ENCODE measurements at places on chromosomes 16 and 17.

- DNase-seq, result no peak
These were observed 30.3 kb downstream of the CDK5R1 start for GRCh38 chr17:32516940-32517701.

DNA sequence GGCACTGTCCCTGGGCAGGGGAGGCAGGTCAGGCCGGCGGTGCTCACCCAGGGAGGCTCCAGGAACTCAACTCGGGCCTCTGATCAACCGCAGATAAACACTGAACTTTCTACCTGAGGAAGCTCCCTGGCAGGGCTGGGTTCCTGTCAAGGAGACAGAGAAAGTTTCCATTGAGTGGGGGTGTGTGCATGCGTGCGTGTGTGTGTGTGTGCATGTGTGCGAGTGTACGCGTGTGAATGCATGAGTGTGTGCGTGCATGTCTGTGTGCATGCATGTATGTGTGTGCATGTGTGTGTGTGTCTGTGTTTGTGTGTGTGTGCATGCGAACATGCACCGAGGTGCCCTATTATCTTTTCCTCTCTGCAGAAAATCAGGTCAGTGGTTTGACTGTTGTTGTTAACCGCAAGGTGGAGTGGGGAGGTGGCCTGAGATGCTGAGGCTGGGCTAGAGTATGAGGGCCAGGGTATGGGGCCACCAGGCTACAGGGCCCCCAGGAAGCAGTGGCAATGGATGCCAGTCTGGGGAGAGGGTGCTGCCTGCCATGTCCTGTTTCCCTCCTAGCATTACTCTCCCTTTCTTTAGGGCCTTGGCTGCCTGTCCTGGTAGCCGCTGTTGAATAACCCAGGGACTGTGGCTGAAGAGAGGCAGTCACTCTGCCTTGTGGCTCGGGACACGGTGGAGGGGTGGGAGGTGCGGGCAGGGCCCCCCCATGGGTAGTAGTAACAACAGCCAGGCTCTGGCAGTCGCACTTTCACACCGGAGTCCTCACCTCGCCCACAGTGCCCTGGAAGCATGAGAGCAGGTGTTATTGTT lies 24.0 kb downstream of the CCR7 start:
- DNase-seq, result no peak

DNA sequence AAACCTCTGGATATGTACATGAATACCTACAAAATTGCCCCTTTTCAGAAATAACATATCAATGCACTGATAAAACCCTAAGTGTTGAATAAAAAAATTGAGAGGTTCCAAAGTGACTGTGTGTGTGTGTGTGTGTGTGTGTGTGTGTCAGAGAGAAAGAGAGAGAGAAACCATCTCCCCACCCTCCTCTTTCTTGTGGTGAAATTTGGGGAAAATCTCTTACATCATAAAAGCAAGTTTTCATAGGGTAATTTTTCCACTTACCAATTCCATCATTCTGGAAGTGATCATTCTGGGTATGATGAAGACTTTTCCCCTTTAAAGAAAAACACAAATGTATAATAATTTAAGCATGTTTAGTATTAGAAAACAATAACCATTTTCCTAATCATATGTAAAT lies 79.3 kb downstream of the CACNG1 start:
- no peak for DNase-seq

GRCh38 chr17:13735444-13735843 lies 133.7 kb upstream of the HS3ST3A1 start:
- DNase-seq, result no peak

DNA sequence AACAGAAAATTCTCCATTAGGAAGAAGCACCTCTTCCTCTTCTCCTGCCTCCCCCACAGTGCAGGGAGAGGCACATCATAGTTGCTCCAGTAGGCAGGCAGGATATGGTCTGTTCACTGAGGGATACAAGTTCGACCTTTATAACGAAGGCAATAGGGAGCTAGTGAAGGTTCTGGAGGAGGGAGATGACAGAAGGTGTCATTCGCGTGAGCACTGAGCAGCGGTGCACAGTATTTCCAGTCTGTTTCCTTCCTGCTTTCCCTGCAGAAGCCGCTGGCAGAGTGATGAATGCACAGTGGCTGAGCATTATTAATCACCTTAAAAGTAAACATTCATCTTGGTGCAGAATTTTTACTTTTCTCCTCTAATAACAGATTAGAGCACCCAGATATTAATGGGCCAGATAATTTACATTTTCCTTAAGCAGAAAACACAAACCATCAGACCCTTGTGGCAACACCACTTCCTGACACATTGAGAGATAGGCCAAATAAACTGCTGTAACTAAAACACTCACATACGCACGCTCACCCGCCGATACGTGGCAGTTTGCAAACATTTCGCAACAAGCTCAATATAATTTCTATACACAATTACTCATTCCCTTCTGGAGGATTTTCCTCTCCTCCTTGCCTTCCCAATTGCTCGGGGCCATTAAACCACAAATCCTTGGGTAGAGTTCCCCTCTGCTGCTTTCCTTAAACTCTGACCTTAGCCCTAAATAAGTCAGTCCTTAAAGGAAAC lies 69.5 kb downstream of the AIPL1 start:
- DNase-seq, result no peak

DNA sequence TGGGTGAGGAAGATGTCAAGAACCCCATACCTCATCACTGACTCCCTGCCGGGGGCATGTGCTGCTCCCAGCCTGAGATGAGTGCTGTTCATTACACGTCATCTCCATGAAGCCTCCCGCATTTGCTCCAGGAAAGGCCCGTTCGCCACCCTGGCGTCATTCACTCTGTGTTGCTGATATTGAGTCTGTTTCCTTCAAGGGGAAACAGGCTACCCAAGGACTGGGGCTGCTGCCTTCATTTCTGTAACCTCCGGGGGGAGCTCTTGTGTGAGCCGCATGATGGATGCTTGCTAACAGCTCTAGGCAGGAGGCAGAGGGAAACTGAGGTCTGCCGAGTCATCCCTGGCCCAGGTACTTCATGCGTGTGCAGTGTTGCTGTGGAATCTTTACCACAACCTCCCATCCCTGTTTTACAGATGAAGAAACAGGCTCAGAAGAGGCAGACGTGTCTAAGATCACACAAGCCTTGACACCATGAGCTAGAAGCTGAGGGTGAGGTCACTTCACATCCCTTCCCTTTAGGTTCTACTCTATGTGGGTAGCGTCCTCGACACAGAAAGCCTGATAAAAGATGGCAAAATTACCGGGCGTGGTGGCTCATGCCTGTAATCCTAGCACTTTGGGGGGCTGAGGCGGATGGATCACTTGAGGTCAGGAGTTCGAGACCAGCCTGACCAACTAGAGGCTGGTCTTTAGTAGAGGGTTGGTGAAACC lies 3.5 kb upstream of the ARMC5 start:
- no peak for DNase-seq

DNA sequence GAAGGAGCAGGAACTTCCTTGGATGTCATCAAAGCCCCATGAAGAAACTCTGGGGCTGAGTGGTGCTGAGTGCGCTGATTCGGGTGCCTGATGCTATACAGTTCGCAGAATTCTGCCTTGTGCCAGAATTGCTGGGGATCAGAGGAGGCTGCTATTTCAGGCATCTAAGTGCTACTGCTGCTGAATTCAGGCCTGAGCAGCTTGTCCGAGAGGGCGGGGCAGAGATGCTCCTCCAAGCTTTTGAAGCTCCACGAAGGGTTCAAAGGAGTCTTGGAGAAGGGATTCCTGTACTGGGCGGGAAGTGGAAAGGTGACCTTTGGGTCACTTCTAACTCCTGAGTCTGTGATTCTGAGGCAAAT lies 227.8 kb downstream of the CCDC182 start:
- DNase-seq, result no peak

DNA sequence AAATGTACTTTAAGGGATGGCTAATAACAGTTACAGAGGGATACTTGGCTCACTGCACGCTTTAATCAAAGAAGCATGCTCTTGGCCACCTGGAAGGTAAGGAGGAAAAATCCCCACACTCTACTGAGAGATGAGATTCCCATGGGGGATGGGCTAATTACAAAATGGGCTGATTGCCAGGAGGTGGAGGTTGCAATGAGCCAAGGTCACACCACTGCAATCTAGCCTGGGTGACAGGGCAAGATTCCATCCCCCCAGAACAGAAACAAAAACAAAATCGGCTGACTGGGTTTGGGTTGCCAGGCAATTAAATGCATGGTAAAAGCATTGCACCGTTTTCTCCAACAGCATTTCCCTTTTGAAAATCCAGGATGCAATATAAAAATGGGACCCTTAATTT lies 18.0 kb downstream of the N4BP1 start:
- DNase-seq, result no peak

GRCh38 chr16:11990702-11991390 lies 14.3 kb downstream of the SNX29 start:
- DNase-seq, result no peak

- DNase-seq, result no peak
These were observed 263.0 kb downstream of the C16orf95 start for GRCh38 chr16:87054154-87054553.

DNA sequence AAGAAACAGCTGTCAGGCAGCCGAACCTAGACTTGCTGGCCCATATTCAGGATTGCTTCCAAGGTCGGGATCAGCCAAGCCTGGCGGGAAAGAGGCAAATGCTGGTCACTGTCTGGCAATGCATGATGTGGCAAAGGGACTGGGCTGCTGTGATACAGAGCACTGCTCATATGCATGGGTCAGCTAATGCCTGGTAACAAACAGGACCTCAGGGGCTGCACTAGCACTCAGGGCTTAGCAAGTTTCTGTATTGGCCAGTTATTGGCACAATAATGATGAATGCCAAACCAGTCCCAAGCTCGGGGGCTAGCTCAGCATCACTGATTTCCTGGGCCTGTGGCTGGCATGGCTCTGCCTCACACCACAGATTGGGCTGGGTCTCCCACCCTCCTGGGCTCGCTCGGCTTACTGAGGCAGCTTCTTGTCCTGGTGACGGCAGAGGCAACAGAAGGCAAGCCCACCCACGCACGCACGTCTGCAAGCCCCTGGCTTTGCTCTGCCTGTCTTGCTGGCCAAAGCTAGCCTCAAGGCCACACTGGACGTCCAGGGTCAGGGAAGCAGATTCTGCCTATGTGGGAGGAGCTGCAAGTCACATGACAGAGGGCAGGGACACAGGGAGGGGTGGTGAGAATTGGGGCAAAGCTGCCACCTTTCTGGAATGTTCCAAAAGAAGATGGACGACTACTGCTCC lies 21.4 kb upstream of the RPTOR start:
- no peak for DNase-seq

- no peak for DNase-seq
These were observed 13.1 kb upstream of the LASP1NB start for GRCh38 chr17:38912221-38912813.

DNA sequence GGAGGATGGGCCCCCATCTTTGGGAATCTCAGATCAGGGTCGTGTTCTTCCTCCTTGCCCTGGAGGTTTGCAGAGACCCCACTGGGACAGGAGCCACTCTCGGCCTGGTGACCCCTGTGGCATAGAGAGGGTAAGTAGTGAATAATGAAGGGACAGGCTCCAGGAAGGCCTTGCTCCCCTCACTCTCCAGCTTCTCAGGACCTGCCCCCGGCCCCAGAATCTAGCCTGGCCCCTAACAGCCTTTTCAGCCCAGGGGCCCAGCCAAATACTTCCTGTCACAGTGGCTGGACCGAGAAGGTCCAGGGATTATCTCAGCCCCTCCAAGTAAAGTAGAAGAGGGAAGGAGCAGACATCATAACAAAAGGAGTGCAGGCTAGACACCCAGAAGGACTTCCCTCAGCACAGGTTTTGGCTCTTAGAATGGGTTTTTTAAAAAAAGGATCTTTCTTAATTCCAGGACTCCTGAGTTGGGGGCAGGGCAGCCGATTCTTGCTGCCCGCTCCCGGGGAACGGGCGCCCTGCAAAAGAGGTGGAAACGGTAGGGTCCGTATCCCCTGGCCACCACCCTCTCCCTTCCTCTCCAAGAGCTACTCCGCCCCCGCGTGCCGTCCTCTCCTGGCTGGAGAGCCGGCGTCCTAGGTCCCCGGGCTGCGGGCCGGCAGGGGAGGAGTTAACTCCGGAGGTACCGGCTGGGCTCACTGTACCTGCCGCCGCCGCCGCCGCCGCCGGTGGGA lies 559 bp upstream of the NXPH3 start:
- no peak for DNase-seq

GRCh38 chr17:73542323-73542722 lies 101.9 kb downstream of the SDK2 start:
- no peak for DNase-seq

- no peak for DNase-seq
These were observed 82.9 kb upstream of the RCVRN start for GRCh38 chr17:9987779-9988585.

DNA sequence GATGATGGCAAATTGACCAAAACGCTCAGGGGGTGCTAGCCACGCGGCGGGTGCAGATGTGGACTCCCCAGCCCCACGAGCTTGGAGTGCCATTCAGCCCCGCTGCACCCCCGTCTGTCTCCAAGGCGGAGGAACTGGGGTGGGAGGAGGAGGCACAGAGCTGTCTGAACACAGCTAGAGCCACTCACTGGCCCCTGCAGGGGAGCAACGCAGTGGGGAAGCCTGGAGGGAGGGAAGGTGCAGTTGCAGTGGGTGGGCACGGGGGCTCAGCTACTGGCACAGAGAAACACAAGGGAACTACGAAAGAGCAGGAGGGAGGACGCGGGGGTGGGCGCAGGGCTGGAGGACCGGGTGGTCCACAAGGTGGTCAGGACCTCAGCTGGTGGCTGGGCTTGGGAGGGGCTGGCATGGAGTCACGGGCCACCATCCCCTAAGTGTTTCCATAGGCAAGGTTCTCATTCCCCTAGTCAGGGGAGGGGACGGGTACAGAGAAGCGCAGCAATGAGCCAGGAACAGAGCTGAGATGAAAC lies 46.3 kb upstream of the CDR2 start:
- DNase-seq, result no peak

- DNase-seq, result no peak
These were observed 12.8 kb downstream of the CDH16 start for GRCh38 chr16:66905633-66906539.

- no peak for DNase-seq
These were observed 186.7 kb downstream of the MSI2 start for GRCh38 chr17:57442914-57443571.

DNA sequence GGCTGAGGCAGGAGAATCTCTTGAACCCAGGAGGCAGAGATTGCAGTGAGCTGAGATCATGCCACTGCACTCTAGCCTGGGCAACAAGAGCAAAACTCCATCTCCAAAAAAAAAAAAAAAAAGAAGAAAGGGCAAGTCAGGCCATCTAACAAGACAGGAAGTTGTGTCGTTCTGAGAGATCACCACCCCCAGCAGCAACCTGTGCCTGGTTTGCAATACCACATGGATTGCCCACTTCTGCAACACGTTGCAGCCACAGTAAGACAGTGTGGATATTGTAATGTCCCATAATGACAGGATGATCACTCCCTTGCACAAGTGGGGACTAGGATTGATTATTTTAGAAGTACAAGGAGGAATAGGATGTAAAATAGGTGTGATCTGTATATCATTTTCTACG lies 3.4 kb upstream of the KRTAP2-4 start:
- no peak for DNase-seq

- DNase-seq, result no peak
These were observed 29.4 kb upstream of the PRKCA start for GRCh38 chr17:66272811-66273585.

GRCh38 chr17:49949634-49950033 lies 19.4 kb upstream of the DLX4 start:
- DNase-seq, result no peak
